ENCODE measurements at places on chromosomes 12 and 14. TPM values are rescaled to one million over a fixed set of nuclear protein-coding genes. Genes with fewer than 3 reads are reported as not detected.

Gene ZDHHC22
- 17.6 TPM for polyA plus RNA-seq

Gene KICS2
- 7.6 TPM for polyA plus RNA-seq

Gene LRRC74A
- polyA plus RNA-seq: not detected

GRCh38 chr14:31955936-31956579 is 121.0 kb upstream of the ARHGAP5 start:
- DNase-seq: no peak

GRCh38 chr12:124566161-124566996 is 1.0 kb downstream of the NCOR2 start:
- DNase-seq: peak; percentile 91

- peak; percentile 94 for DNase-seq
These were observed at the start of gene PPP1R13B for GRCh38 chr14:103847451-103848174. PPP1R13B (minus strand) TSS chr14:103847575; CDS start chr14:103847307, 268 bp downstream.

DNA sequence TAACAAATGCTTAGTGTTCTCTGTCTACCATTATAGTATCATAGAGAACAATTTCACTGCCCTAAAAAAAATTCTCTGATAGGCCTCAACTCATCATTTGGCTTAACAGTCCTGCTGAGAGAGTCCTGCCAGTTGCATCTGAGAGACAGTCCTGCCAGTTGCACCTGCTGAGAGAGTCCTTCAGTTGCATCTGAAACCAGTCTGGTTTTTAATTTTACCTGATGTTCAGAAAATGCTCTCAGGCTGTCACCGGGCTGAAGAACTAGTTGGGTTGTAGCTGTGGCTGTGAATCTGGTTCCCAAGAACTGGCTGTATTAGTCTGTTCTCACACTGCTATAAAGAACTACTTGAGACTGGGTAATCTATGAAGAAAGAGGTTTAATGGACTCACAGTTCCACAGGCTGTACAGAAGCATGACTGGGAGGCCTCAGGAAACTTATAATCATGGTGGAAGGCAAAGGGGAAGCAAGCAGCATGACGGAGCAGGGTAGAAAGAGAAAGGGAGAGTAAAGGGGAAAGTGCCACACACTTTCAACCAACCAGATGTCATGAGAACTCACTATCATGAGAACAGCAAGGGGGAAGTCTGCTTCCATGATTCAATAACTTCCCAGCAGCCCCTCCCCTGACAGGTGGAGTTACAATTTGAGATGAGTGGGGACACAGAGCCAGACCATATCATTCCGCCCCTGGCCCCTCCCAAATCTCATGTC is 51.6 kb downstream of the PRKCH start:
- DNase-seq: no peak

- DNase-seq: peak; percentile 88
These were observed 59.8 kb upstream of the C12orf71 start for GRCh38 chr12:27142101-27142721.

DNA sequence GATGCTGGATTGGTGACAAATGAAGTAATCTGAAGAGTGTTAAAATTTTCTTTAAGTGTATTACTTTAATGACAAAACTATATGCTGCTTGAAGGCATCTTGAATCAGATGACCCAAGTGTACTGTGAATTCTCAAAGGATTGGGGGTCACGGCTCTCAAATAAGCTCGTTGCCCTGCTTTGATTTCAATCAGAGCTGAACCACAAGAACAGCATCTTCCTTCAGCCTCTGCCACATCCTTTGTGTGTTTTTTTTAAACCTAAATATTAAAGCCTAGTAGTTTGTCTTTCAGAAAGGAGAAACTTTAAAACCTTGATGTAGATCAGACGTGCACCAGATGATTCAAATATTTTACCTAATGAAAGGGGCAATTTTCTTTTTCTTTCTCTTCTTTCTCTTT is 11.7 kb downstream of the ELK3 start:
- DNase-seq: no peak

DNA sequence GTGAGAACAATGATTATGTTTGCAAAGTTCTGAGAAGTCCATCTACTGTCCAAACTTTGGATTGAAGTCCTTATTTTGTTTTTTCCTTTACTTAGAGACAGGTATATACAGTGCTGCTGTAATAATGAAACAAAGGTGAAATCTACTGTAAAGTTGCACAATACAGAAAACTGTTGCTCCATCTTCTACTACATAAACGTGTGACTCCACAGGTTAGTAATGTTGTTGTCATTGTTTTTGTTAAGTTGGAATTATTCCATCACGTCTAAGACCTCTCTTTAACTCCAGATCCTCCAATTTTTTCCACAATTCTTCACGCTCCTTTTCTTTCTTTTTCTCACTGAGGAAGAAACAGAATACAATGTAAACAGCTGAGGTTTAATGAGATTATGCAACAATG is 57.0 kb upstream of the GPHB5 start:
- DNase-seq: no peak

GRCh38 chr14:50778721-50779483 is 52.1 kb downstream of the NIN start:
- no peak for DNase-seq
